ENCODE measurements at places on chromosomes 3 and 15.

DNA sequence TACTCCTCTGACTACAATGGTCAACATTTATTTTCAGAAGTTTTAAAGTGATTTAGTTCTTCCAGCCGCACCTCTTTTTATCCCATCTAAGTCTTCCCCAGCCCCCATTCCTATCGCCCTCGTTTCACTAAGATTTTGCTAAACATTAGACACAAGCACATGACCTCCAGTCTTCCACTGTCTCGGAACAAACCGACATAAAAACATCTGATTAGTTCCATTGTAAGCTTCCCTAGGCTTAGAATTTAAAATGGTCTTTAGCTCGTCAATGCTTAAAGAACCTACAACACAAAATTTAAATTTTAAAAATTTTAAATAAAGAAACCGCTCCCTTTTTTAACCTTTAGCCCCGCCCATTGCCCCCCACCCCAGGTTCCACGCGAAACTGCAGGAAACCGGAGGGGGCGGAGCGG lies 284 bp upstream of the TSC22D2 start:
- DNase-seq, result peak; percentile 71

DNA sequence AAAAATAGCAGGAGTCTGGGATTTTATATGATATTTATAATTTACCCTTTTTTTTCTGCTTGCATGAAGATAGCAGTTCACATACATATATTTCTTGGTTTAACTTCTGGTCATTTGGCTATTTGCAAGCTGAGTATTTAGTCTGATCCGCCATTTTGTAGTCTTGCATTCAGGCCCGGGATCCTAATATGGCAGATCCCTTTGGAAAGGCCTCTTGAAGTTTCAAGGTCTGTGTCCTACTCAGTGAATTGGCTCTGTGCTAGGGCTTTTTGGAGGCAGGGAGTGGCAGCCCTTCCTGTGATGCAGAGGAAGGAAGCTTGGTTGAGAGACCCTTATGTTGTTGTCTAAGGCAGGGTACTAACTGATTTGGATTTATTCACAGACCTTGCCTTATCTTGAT lies 2.9 kb downstream of the SNRPN start:
- DNase-seq, result no peak

DNA sequence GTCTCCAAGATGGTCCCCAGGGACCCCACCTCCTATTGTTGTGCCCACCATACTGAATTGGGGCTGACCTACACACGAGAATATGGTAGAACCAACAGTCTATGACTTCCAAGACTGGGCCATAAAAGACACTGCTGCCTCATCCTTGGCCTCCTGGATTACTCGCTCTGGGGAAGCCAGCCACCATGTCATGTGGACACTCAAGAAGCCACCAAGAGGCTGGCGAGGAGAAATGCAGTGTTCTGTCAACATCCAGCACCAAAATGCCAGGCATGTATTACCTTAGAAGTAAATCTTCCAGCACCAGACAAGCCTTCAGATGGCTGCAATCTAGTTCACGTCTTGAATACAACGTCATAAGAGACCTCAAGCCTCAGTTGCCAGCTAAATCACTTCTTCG lies 17.1 kb upstream of the TPM1 start:
- no peak for DNase-seq

GRCh38 chr15:60563539-60564404 lies 84.8 kb upstream of the ICE2 start:
- DNase-seq, result no peak

DNA sequence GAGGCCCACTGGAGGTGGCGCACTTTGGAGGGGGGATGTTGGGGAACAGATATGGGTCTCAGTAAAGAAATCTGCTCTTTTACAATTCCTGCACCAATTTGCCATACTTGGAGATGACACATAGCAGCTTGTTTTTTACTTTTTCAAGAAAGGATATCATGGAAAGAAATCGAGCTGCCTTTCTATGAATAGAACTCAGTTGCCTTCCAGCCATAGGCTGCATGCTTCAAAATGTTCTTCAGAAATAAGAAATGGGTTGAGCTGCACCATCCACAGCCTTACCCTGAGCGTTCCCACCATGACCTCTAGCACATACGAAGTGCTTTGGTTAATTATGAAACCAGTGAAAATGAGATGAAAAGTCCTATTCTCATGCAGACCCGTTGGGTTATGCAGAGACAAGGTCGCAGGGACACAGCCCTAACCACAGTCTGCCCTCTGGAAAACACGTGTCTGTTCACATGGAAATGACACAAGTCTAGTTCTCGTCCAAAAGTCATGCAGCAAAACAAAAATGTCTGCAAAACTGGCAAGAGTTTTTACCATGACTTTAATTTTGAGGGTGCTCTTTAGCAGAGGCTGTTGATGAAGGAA lies 36.3 kb downstream of the NGRN start:
- no peak for DNase-seq

- no peak for DNase-seq
Measured at GRCh38 chr3:43023066-43023465, 44.0 kb downstream of the GASK1A start.

DNA sequence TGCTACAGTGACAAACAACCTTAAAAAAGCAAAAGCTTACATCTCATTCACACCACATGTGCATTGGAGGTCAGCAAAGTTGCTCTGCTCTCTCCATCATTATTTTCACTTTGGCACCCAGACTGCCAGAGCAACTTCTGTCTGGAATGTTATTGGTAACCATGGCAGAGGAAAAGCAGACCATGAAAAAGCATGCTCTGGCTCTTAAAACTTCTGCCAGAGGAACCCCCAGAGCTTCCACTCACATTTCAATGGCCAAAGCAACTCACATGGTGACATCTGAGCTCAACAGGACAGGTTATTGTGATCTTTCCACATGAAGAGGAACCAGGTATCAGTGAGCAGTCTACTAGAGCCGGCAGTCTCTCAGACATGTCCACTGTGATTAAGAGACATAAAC lies 21.9 kb upstream of the FRMD5 start:
- no peak for DNase-seq

DNA sequence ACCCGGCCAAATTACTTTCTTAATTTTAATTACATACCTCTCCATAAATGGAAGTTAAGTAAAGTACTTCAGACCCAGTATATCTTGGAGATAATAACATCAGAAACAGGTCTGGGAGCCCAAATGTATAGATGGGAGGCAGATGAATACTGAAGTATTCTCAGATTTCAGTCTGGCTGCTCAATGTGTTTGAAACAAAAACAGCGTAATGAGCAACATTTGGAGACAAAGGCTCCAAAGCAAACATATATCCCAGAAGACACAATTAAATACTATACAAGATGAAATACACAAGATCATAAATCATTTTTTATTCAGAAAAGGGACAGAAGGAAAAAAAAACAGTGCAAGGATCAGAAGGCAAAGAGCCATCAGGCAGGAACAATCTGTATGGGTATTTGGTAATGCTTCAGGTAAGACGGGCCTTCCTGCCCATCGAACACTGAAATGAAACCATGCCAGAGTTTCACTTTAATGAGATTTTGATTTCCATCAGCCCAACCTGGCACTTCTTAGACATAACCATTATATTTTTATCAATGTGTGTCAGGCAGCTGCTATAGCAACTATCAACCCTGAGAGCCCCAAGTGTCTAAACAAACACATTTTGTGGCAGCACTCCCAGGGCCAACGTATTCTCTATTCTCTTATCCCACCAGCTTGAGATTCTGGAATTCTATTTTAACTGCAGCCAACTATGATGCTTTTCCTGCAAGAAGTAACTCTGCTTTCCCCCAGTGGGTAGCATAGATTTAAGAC lies 210.8 kb downstream of the STT3B start:
- no peak for DNase-seq

GRCh38 chr3:114900908-114901307 lies 246.2 kb downstream of the ZBTB20 start:
- peak; percentile 10 for DNase-seq

DNA sequence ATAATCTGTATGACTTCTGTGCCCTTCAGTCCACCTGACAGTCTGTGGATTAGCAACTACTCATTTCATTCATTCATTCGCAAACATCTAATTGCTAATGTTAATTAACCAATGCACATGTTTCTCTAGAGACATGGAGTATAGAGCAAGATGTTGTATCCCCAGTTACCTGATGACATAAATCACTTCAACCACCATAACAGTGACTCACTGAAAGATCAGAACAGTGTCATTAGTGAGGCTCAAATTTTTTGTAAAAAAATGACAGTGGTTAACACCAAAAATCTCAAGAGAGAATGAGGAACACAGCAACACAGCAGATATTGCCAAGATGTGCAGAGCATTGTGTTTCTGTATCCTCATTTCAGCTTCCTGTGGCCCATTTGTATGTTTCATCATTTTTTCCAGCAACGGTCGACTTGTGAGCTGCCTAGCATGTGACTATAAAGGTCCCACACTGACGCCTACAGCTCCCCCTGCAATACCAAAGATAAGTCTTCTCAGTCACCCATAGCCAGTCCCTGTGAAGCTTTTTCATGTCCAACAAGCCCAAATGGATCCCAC lies 3.7 kb upstream of the PLD1 start:
- DNase-seq, result peak; percentile 33

DNA sequence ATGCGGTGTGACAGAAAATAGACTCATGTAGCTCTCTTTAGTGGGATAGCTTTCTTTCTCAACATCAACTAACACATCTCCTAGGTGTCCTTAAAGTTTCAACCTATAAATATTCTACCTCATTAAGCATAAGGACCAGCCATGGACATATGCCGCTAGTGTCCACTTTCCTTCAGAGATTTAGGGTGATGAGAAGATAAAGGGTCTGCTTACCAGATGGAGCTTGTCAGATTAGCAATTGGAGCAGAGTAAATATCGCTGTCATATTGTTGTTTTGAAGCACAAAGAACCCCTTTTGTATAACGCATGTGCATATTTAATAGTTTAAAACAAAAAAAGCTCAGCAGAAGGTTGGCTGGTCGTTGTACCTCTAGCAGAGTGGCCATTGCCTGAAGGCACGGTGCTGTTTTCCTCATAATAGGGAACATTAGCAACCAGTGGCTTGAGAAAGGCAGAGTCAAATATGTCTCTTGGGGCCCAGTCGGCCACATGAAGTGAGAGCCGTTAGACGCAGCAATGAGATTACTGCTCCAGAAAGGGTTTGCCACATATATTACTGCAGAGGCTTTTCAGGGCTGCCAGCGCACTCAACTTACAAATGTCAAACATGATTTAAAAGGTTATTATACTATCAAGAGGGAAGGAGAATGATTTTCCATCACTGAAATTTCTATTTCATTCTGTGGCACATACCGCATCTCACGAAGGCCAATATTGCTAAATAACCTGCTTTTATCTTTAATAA lies 264.2 kb downstream of the ROBO2 start:
- DNase-seq, result no peak

DNA sequence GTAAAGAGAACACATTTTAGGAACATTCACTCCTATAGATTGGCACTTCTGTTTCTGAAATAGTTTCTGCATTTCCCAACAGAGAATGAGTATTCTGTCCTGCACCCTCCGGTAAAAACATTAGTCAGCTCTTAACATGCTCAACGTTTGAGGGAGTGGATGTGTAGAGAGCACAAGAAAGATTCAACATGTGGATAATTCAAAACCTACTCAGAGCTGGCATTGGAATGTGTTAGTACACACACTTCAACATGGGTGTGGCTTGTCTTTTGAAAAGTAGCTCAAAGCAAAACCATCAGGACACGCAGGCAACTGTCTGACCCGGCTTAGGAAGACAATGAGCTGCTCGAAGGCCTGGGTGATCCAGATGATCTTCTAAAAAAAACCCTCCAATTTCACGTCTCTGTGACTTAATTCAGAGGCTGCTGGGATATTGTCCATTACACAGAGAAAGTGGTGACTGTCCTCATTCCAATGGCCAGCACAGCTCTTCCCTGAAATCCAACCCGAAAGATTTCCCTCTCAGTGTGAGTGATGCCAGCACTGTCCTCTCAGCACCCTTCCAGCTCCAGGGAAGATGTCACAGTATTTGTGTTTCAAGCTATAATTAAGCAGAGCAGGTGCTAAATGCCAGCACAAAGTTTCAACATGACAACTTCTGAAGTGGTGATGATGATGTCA lies 18.1 kb downstream of the FBN1 start:
- peak; percentile 85 for DNase-seq

- DNase-seq, result no peak
Measured at GRCh38 chr15:83545804-83546511, 98.8 kb downstream of the SH3GL3 start.

GRCh38 chr15:71658827-71659729 lies 151.3 kb upstream of the NR2E3 start:
- no peak for DNase-seq

DNA sequence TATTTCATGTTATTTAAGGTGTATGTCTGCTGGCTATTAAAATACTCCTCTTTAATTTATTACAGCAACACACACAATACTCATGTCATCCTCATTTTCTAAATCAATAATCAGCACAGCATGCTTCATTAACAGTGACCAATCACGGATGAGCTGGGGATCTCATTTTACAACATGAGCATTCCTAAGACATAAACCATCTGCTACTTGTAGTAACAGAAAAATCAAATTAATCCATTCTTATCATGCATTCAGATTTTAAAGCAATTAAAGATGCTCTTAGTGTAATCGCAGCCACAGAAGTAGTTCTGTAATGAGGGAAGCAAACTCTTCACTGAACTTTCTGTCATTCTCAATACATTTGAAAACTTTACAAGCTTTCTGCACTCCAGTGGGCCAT lies 191.1 kb downstream of the TBC1D5 start:
- no peak for DNase-seq

DNA sequence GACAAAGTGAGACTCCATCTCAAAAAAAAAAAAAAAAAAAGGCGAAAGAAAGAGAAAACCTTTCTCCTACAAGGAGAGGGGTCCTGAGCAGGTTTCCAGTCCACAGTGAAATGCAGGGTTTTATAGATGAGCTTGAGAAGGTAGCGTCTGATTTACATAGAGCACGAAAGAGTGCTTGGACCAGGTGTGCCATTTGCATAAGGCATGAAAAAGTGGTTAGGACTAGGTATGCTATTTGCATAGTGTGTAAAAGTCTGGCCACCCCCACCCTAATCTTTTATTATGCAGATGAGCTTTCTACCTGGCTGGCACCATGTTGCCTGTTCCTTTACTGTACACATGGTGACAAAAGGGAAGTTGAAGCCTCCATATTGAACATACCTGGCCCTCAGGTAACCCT lies 13.6 kb upstream of the RNU6-1 start:
- DNase-seq, result no peak

- no peak for DNase-seq
Measured at GRCh38 chr15:86408261-86408660, 328.6 kb downstream of the AGBL1 start.

DNA sequence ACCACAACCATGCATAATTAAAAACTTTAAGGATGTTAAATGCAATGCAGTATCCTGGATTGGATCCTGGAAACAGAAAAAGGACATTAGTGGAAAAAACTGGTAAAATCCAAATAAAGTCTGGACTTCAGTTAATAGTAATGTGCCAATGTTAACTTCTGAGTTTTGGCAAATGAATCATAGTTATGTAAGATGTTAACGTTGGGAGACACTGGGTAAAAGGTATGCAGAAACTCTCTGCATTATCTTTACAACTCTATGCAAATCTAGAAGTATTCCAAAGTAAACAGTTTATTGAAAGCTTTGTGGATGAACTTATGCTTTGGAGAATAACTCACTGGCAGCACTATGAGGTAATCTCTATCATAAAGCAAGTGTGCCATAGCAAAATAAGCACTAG lies 357.4 kb downstream of the RORA start:
- DNase-seq, result no peak
